ENCODE measurements at places on chromosomes 1 and 21.

- no peak for DNase-seq
These were observed 219.4 kb downstream of the SLC35F3 start for GRCh38 chr1:234123867-234124266.

DNA sequence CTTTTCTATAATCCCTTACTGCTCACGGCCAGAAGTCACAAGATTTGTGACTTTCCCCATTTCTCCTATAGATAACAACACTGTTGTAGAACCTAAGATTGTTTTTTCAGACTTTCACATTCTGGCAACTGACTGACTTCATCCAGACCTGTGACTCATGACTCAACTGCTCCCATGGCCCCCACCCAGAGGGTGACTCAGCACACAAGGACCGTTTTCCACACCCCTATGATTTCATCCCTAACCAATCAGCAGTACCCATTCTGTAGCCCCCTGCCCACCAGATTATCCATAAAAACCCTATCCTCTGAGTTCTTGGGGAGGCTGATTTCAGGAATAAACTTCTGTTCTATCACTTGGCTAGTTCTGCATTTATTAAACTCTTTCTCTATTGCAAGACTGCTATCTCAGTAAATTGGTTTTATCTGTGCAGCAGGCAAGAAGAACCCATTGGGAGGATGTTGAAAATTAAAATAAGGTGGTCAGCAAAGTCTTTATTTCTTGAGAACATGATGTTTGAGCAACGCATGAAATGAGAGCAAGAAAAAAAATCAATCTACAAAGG is 79.7 kb downstream of the NGF start:
- DNase-seq = peak; percentile 84

DNA sequence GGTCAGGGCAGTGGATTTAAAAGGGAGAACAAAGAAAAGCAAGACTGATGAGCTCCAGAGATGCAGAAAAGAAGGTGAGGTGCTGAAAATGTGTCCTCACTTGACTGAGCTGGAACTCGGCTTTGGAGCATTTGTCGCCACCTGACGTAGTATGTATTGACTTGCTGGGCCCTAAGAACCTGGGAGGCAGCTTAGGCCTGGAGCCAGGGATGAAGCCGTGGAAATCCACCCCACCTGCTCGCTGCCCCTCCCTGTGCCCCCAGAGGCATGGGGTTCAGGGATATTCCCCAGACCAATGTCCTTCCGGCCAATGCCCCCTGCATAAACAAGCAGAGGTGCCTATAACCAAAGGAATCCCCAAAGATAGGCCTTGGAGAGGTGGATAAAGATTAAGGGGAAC is 14.3 kb downstream of the MRAP start:
- no peak for DNase-seq

- DNase-seq = no peak
These were observed 56.5 kb downstream of the WARS2 start for GRCh38 chr1:119083980-119084379.

DNA sequence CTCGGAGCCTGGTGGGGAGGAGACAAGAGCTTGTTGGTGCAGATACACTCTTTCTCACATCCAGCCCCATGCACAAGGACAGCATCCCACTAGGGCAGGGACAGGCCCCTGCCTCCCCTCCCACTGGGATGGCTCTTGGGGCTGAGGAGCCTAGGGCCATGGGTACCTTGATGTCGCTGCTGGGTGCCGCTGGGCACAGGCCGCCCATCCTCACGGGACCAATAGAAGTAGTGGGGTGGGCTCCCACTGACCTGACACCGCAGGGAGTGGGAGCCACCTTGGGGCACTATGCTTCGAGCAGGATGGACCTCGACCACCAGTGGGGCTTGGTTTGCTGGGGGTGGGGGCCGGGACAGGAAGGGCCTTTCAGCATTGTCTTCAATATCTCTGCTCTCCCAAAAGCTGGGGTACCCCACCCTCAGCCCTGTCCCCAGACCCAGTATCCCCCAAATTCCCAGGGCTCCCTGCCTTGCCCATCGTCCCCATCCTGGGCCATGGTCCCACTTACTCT is 47.7 kb downstream of the LDLRAD2 start:
- DNase-seq = no peak

- DNase-seq = peak; percentile 67
These were observed 2.0 kb downstream of the SCMH1 start for GRCh38 chr1:41239988-41240610.

- no peak for DNase-seq
These were observed 4.6 kb downstream of the GPATCH2 start for GRCh38 chr1:217626321-217626720.

DNA sequence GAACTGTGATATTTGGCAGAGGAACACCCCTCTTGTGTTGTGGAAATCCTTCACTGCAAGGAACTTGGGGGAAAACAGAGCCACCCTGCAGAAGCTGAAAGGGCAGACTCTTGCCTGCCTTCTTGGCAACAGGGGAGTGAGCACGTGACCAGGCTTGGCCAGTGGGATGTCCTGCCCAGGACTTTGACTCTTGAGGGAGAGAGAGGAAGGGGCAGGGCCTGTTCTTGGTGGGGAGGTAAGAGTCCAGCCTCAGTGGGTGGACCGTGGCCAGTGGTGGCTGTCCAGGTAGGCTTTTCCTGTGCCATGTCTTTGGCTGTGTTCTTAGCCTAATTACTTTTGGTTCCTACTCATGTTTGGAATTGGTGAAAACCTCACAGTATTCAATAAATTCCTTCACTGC is 8.6 kb upstream of the AK2 start:
- no peak for DNase-seq

DNA sequence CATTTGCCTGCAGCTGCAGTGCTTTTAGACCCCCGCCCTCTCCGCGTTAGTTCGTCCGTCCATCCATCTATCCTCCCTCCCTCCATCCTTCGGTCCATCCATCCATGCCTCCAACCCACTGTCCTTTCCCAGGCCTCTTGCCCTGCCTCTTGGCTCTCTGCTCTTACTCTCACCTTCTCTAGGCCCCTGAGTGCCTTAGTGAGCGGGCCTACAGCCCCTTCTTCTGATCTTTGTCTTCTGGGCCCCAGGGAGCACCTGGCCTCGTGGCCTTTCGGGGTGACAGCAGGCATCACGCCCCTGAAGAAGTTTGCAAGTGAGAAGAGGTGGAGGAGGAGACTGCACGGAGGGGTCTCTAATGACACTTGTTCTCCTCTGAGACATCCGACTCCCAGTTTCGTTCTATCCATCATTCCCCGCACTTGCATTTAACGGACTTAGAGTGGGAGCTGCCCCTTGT is 842 bp downstream of the ATXN7L2 start:
- DNase-seq = no peak

DNA sequence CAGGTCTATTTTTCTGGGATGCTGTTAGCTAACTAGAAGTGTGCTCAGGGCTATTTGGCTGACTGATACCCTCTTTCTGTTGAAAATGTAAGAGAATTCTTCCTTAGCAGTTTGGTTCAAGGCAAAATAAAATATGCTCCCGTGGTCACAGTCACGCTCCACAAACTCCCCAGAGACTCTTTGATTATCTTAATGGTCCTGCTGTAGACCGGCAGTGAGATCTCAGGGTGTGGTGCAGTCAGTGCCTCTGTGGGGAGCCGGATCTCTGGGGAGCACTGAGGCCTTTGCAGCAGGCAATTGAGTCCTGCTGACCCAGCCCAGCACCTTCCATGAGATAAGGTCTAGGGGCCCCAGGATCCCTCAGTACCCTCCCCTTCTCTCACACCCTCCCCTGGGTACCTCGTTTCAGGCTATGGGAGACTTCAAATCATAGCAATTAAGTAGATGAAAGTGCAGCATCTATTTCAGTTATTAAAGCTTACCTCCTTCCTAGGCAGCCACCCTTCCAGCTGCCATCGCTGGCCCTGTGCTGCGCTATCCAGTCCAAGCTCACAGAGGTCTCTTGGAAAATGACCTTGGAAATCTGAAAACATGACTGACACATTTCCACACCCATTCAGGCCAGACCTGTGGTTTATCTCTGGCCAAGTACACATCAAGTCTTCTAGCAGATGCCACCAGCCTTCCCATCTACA is 98.1 kb downstream of the SEC16B start:
- DNase-seq = no peak

DNA sequence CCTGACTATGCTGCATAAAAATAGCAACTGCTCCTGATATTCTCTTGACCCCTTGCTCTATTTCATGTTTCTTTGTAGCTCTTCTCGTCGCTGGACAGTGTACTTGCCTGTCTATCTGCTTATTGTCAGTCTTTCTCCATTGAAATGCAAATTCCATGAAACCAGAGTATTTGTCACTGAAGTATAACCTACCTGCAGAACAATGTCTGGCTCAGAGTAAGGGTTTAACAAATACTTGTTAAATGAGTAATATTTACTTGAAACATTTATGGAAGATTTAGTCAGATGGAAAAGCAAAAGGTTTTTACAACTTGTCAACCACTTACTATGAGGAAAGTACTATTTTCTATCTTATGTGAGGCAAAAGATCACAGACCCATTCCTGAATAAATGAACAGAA is 19.9 kb upstream of the ERICH3 start:
- peak; percentile 13 for DNase-seq

GRCh38 chr1:161258439-161259344 is at the start of gene PCP4L1:
Gene PCP4L1 (plus strand): TSS chr1:161258745. CDS start chr1:161258975, 230 bp downstream.
- DNase-seq = peak; percentile 51

Measured in fibroblast of skin of right biceps (primary cell).